ENCODE measurements at places on chromosomes 12 and 14.

GRCh38 chr12:80556566-80556965 lies 112.5 kb downstream of the PTPRQ start:
- DNase-seq: no peak

DNA sequence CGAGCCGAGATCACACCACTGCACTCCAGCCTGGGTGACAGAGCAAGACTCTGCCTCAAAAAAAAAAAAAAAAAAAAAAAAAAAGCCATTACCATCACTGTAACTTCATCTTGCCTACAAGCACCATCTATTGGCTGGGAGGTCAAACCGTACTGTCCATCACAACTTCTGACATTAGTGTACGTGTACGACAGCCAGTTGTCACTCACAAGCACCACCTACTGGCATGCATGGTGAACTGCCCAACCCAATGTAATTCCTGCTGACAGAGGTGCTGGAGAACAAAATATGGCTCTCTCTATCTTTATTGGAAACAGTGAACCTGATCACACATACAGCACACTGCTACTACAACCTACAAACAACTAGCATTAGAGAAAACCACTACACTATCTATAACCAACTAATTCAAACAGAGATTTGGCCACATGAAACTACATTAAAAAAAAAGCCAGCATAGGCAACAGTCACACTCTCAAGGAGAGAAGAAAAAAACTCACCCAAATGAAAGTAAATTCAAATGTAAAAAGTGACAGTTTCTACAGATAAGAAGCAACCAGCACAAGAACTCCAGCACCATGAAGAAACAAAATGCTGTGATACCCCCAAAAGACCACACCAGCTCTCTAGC lies 82.3 kb downstream of the PUS7L start:
- DNase-seq: no peak

GRCh38 chr14:61064856-61065255 lies 83.8 kb downstream of the SLC38A6 start:
- no peak for DNase-seq

- no peak for DNase-seq
These were observed 4.6 kb upstream of the HIP1R start for GRCh38 chr12:122830517-122831214.

DNA sequence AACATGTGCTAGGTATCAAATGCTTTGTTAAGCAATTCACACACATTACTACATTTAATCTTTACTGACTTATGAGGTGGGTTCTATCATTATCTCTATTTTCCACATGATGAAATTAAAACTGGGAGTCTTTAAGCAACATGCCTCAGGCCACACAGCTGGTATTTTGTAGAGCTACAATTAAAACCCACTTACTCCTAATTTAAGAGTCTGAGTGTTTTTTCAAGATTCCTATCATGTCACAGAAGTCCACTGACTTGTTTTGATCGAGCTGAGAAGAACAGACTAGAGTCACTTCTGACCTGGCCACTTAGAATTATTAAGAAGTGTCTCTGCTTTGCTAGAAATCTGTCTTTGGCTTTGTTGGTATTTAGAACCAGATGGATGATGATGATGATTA lies 670.7 kb downstream of the NRXN3 start:
- DNase-seq: no peak

DNA sequence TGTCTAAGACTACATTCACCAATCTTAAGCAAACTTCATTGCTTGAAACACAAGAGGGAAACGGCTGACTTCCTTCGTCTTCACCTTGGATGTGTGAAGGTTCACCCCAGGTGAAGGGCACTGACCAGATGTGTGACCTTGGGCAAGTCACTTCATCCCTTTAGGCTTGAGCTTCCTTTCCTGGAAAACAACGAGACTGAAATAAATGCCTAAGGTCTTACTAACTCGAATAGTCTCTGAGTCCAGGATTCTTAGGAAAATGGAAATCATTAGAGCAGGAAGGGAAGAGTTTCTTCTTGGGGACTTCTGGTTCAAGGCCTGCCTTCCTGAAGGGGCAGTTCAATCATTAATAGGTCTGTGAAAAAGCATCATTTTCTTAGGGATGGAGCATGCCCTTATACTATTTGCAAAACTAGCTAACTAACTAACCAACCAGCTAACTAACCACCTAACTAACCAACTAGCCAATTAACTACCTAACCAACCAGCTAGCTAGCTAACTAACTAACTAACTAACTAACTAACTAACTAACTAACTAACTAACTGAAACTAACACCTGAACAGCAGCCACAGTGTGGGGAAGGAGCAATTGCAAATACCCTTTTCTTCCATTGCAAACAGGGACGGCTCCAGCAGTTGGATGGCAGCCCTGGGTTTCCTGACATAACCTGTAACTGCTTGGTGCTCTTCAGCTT lies 31.5 kb upstream of the EMP1 start:
- DNase-seq: no peak

All from NCI-H1092 (cell line).